ENCODE measurements at places on chromosomes 11 and 22.
A peak's percentile ranks its signal among the peaks of the same experiment; 100 is the strongest.

- no peak for DNase-seq
These were observed 13.7 kb downstream of the NFRKB start for GRCh38 chr11:129881570-129882170.

- DNase-seq, result peak; percentile 60
These were observed 6.5 kb downstream of the LMO1 start for GRCh38 chr11:8257003-8257664.

- DNase-seq, result no peak
These were observed 23.5 kb downstream of the RAB38 start for GRCh38 chr11:88151709-88152265.

- no peak for DNase-seq
These were observed 28.8 kb downstream of the SWAP70 start for GRCh38 chr11:9692691-9693090.

DNA sequence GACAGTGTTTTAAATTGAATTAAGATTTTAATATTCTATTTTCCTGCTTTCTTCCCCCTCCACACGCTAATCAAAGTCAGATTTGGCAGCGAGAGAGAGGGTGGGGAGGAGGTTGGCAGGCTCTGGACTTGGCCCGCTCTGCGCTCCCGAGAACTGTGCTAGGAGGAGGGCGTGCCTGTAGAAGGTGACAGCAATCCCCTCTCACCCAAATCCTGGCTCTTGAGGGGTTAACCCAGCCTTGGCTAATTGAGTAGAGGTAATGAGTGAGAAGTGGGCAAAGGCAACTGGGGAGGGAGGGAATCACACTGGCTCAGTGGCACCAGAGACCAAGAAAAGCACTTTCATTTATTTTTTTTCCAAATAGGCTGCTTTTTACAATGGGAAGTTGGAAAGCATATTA is 42.2 kb downstream of the BUD13 start:
- DNase-seq, result no peak

GRCh38 chr11:47318166-47318565 is 34.3 kb downstream of the MYBPC3 start:
- no peak for DNase-seq

GRCh38 chr11:94201004-94201465 is 72.4 kb downstream of the PANX1 start:
- no peak for DNase-seq

DNA sequence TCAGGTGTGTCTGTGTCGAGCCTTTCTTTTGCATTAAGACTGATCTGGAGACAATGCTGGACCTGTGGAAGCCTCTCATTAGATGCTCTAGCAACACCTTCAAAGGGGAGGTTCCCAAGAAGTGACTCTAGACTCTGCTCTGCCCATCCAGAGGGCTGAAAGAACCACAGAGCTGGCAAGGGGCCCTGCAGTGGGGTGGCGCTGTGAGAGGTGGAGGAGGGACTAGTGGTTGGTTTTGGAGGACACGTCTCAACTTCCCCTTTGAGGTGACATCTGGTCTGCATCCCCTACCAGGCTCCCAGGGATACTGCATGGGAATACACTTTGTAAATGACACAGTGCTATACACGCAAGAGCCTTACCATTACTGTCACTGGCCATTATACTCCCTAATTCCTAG is 34.2 kb upstream of the SYT13 start:
- no peak for DNase-seq

- no peak for DNase-seq
These were observed 220.5 kb upstream of the PITPNB start for GRCh38 chr22:28139516-28139915.

DNA sequence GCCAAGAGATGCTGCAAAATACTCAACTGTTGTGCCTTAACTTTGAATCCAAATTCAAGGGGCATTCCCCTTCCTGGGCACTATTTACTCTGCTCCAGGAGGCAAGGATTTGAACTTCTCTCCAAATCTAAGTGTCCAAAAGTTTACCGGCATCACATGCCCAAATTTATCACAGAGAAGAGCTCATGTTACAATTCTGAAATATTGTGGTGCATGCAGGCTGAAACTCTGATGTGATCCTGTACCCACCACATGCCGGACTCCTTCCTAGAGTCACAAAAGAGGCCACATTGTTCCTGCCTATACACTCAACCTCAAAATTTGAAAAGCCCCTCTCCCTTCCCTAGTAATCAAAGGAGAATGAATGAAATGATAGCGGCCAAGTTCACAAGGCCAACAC is 1.3 kb downstream of the TRAF6 start:
- DNase-seq, result no peak

DNA sequence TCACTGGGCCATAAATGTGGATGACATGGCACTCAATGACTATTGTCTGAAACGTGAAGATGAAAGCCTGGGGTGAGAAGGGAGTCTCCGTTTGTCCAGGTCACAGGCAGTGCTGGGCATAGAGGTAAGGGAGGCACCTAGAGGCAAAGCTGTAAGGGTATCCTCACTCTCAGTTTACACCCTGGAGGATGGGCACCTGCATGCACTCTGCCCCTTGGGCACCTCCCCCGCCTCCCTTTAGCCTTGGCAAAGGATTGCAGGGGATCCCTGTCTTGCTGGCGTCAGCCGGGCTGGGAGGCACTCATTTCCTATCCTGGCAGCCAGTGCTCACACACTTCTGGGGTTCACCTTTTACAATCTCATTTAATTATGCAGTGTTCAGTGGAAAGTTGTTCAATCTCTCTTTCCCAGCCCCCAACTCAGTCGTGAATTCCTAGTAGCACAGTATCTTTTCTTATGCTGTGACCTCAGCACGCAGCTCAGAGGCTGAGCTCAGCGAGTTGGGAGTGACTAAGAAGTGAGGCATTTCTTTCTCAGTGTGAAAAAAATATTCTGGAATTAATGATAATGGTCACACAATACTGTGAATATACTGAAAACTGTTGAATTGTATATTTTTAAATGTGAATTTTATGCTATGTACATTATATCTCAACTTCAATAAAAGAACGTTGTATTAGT is 866.6 kb downstream of the BRD1 start:
- no peak for DNase-seq

DNA sequence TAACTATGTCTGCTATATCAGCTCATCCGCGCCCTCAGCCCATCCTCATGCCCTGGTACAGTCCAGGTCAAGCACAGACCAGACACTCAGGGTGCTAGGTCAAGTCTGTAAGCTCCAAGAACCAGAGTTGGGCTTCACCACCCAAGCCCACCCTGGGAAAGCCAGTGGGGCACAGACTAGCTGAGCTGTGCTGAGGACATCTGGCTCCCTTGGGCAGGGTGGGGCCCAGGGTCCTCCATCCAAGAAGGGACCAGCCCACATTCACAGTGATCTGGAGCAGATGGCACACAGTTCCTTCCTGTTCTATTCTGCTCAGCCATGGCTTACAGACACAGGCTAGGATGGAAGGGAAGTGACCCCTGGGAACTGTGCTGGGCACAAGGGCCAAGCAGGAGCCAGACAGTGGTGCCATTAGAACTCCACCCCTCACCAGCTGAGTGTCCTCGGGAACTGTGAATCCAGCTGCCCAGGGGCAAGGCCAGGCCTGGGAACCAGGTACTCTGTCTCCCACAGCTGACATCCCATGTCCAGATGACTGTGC is 9.1 kb downstream of the P2RY6 start:
- no peak for DNase-seq

DNA sequence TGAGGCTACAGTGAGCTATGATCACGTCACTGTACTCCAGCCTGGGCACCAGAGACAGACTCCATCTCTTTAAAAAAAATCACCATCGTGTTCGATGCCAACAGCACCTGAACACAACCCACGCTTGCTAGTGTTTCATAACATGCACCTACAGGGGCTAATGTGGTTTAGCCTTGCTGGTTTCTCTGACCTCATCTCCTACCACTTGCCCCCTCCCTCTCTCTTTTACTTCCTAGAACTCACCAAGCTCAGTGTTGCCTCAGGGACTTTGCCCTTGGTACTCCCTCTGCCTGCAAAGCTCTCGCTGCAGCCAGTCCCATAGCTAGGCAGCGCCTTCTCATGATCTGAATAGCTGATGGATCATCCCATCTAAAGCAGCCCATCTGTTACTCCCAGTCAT is 99.8 kb downstream of the FBXO7 start:
- no peak for DNase-seq
